ENCODE measurements at places on chromosomes 13 and 19.
A peak's percentile ranks its signal among the peaks of the same experiment; 100 is the strongest.

GRCh38 chr13:39474600-39474999 lies 128.4 kb downstream of the LHFPL6 start:
- no peak overlapping the region for H3K4me3 ChIP-seq
- H3K4me1 ChIP-seq: no peaks in the 10 kb centered on the region
- H3K36me3 ChIP-seq: no peaks in the 10 kb centered on the region
- DNase-seq: no peak

- no peak for DNase-seq
- H3K36me3 ChIP-seq: peaks cover 42% of the 10 kb centered on the region
- no peaks in the 10 kb centered on the region for H3K4me1 ChIP-seq
- peak overlapping the region; percentile 92 for H3K27ac ChIP-seq
These were observed 949 bp upstream of the ZNF260 start for GRCh38 chr19:36528921-36529518.

DNA sequence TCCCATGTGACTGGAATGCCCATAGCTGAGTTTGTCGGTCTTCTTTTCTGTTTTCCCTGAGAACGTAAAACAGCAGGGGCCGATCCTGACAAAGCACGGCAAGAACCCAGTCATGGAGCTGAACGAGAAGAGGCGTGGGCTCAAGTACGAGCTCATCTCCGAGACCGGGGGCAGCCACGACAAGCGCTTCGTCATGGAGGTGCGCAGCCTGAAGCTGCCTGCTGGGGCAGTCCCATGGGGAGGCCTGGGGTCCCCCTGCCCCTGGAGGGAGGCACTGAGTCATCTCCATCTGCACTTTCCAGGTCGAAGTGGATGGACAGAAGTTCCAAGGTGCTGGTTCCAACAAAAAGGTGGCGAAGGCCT lies 18.2 kb upstream of the QTRT1 start:
- no peaks in the 10 kb centered on the region for H3K27me3 ChIP-seq
- H3K4me3 ChIP-seq: no peak overlapping the region
- no peak overlapping the region for H3K27ac ChIP-seq
- peaks cover 80% of the 10 kb centered on the region for H3K36me3 ChIP-seq

GRCh38 chr19:33819880-33820781 lies 23.5 kb downstream of the KCTD15 start:
- H3K4me1 ChIP-seq: peaks cover 21% of the 10 kb centered on the region
- peak overlapping the region; percentile 49 for H3K4me3 ChIP-seq
- H3K27ac ChIP-seq: peak overlapping the region; percentile 85

- H3K36me3 ChIP-seq: peaks cover 17% of the 10 kb centered on the region
- H3K4me3 ChIP-seq: no peak overlapping the region
- no peak overlapping the region for H3K27ac ChIP-seq
- no peak for DNase-seq
These were observed 1.2 kb upstream of the SLC6A16 start for GRCh38 chr19:49326165-49326704.

GRCh38 chr13:76725211-76725610 lies 161.0 kb downstream of the KCTD12 start:
- no peak overlapping the region for H3K27ac ChIP-seq
- no peaks in the 10 kb centered on the region for H3K4me1 ChIP-seq
- DNase-seq: no peak

DNA sequence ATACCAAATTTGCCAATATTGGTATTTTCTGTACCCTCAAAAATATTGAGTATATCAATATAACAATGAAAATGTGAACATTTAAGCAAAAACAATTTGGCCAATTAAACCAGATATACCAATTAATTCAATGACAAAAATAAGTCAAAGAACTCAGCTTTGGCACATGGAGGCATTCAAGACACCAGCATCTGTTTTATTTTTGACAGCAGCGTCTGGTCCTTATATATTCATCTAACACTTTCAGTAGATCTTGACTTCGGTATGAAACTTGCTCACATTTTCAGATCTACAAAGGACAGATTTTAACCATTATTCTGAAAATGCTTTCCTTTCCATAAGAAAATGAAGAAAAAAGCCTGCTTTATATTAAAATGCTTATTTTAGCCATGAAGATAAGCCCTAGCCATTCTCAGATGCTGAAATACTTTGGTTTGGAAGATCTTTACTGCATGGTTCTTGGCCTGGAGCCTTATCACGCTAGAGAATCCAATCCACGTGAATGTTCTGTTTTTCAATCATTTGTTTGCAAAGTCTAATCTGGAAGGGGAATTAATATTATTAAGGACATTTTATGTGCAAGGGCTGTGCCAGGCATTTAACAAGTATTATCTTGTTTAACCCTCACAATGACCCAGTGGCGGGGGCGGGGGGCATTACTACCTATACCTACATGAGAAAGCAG lies 132.2 kb downstream of the DLEU7 start:
- no peak overlapping the region for H3K4me3 ChIP-seq
- H3K27ac ChIP-seq: no peak overlapping the region
- H3K4me1 ChIP-seq: no peaks in the 10 kb centered on the region
- no peaks in the 10 kb centered on the region for H3K36me3 ChIP-seq
- no peaks in the 10 kb centered on the region for H3K27me3 ChIP-seq

DNA sequence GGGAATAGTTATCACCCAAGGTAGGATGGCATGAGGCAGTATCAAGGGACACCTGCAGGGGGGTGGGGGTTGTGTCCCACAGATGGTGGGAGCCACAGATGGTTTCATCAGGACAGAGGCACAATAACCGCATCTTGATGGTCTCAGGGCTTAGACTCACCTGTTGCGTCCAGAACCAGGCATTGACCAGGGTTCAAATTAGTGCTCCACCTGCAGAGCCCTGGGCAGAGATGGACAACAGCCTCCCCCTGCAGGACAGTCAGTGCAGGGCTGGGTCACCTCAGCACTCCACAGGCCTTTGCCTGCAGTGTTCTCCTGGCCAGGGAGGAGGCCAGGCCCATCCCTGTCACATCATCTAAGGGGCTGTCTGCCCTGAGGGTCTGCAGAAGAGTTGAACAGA lies 14.5 kb upstream of the CEACAM1 start:
- DNase-seq: no peak
- H3K4me1 ChIP-seq: no peaks in the 10 kb centered on the region
- H3K27me3 ChIP-seq: no peaks in the 10 kb centered on the region
- no peak overlapping the region for H3K4me3 ChIP-seq
- H3K27ac ChIP-seq: no peak overlapping the region

GRCh38 chr13:113324398-113324797 lies 27.4 kb downstream of the LAMP1 start:
- no peaks in the 10 kb centered on the region for H3K27me3 ChIP-seq
- no peaks in the 10 kb centered on the region for H3K4me1 ChIP-seq
- no peak overlapping the region for H3K4me3 ChIP-seq

DNA sequence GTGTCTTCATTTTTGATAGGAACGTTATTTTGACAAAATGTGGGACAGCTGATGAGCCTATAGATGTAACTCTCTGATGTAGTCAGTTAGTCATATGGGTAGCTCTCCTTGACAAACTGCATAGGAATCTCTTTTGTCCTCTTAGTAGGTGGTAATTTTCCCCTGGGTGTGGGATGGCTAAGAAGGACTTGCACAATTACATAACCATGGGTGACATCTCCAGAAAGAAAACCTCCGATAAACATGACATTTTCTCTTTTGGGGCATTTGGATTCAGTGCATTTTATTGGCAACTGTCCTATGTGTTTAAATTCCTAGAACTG lies 41.8 kb downstream of the IGFL3 start:
- DNase-seq: no peak
- peaks cover 24% of the 10 kb centered on the region for H3K27me3 ChIP-seq
- H3K27ac ChIP-seq: no peak overlapping the region
- H3K4me3 ChIP-seq: no peak overlapping the region

GRCh38 chr19:1566392-1567115 lies 1.6 kb downstream of the MEX3D start:
- peak overlapping the region; percentile 67 for H3K27ac ChIP-seq
- H3K4me3 ChIP-seq: peak overlapping the region; percentile 81
- H3K4me1 ChIP-seq: peaks cover 13% of the 10 kb centered on the region
- no peaks in the 10 kb centered on the region for H3K36me3 ChIP-seq

DNA sequence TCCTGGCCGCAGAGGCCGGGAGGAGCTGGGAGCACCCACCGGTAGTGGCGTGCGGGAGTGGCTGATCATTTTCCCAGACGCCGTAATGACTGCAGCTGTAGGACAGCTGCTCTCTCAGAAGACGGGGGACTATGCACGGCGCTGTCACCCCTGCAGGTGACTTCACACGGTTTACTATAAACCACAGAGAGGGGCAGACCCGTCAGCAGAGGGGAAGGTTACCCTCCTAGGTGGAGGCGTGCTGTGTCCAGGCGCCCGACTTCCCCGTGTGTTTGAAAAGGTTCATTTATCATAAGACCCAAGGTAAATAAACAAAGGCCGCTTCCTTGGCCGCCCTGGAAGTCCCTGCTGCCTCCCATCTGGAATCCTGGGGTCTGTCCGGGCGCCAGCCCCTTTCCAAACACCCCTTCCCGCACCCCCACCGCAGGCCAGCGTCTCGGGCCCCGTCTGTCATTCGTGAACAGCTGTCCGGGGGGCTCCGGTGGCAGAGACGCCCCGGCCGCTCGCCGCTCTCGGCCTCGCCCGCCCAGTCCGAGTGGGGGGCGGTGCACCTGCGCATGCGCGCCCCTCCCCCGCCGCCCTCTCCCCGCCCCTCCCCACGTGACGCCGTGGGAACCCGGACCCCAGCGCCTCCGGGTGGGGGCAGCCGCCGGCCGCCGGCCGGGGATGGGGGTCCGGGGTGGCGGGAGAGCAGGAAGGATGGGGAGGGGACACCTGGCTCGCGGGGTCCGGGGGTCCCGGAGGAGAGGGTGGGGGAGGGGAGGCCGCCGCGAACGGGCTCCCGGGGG lies 915 bp downstream of the SHC2 start:
- H3K27me3 ChIP-seq: peaks cover 53% of the 10 kb centered on the region
- no peaks in the 10 kb centered on the region for H3K36me3 ChIP-seq
- H3K27ac ChIP-seq: peak overlapping the region; percentile 41
- DNase-seq: peak; percentile 70
- H3K4me3 ChIP-seq: peak overlapping the region; percentile 55
- H3K4me1 ChIP-seq: peaks cover 22% of the 10 kb centered on the region

GRCh38 chr13:85528491-85529217 lies 270.6 kb downstream of the SLITRK6 start:
- H3K27ac ChIP-seq: no peak overlapping the region
- no peaks in the 10 kb centered on the region for H3K27me3 ChIP-seq
- no peak for DNase-seq
- H3K4me3 ChIP-seq: no peak overlapping the region
- no peaks in the 10 kb centered on the region for H3K36me3 ChIP-seq

DNA sequence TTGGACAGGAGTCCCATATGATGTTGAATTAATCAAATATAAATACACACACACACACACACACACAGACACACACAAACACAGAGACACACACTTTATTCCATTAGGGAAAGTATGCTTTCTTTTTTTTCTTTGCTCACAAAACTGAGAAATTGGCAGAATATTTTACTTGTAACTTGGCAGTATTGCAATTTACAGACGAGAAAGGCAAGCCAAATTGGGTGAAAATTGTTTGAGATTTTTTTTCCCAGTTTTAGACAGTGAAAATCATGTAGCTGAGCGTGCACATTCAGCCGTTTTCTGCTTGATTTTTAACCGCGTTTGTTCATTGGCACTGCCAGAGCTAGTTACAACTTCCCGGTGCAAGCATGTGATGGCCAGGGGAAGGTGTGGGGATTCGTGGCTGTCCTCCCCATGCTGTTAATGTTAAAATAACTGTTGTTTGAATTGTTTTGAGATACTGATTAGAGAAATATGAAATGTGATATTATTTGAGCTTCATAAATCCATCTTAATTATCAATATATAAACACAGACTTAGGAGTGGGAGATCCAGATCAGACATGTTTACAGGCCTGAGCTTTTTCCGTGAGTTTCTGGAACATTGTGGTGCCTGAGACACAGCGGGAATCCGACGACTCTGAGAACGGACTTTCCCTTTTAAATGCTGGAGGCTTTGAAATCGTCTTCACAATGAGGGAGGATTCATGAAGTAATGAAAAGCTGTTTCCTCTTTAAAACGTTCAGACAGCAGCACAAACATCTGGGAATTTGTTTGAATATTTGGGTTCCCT lies 125.5 kb downstream of the KCNRG start:
- no peaks in the 10 kb centered on the region for H3K36me3 ChIP-seq
- H3K27me3 ChIP-seq: no peaks in the 10 kb centered on the region
- no peak overlapping the region for H3K4me3 ChIP-seq
- peak overlapping the region; percentile 1 for H3K27ac ChIP-seq
- no peaks in the 10 kb centered on the region for H3K4me1 ChIP-seq
- DNase-seq: no peak

- H3K4me1 ChIP-seq: no peaks in the 10 kb centered on the region
- no peaks in the 10 kb centered on the region for H3K27me3 ChIP-seq
- no peak overlapping the region for H3K4me3 ChIP-seq
- no peak for DNase-seq
- H3K36me3 ChIP-seq: no peaks in the 10 kb centered on the region
- H3K27ac ChIP-seq: no peak overlapping the region
These were observed 1776.2 kb downstream of the PCDH9 start for GRCh38 chr13:65453982-65454381.

- no peak overlapping the region for H3K4me3 ChIP-seq
- H3K4me1 ChIP-seq: no peaks in the 10 kb centered on the region
These were observed 451.2 kb downstream of the DCT start for GRCh38 chr13:94028234-94028633.

GRCh38 chr13:68490594-68490993 lies 1260.5 kb upstream of the PCDH9 start:
- no peaks in the 10 kb centered on the region for H3K4me1 ChIP-seq
- DNase-seq: no peak
- H3K36me3 ChIP-seq: no peaks in the 10 kb centered on the region
- no peak overlapping the region for H3K4me3 ChIP-seq

DNA sequence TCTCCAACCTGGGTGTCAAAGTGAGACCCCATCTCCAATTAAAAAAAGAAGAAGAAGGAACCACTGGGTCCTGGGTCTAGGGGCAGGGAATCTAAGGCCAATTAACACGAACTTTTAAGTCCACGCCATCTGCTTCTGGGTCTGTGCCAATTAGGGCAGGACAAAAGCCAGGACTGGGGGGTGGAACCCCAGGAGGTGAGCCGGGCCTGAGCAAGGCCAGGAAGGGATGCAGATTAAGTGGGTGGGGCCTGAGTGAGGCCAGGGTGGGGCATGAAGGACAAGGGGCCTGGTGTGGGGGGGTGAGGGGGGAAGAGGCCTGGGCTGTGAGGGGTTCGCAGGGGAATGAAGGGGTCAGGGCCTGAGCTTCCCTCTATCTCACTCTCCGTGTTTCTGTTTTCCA lies 26.3 kb upstream of the ZNF83 start:
- DNase-seq: no peak
- no peaks in the 10 kb centered on the region for H3K4me1 ChIP-seq
- no peak overlapping the region for H3K4me3 ChIP-seq

DNA sequence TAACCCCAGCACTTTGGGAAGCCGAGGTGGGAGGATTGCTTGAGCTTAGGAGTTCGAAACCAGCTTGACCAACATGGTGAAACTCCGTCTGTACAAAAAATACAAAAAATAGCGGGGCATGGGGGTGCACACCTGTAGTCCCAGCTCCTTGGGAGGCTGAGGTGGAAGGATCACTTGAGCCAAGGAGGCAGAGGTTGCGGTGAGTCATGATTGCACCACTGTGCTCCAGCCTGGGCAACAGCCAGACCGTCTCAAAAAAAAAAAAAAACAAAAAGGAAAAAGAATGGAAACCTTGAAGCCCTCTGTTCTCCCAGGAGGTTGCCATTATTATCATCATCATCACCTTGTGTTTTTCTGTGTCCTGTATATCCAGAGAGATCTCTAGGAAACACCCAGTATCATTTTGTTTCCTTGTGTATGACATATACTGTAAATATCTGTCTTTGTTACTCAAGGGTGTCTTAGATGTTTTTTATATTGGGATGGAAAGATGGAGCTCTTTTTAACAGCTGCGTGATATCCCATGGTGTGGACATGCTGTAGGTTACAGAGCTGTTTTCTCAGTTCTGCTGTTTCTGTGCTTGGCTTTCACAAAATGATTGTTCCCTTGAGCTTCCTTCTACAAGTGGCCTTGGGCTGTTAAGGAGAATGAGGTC lies 11.8 kb downstream of the CHAF1A start:
- no peak overlapping the region for H3K27ac ChIP-seq
- no peaks in the 10 kb centered on the region for H3K4me1 ChIP-seq
- no peak overlapping the region for H3K4me3 ChIP-seq
- peaks cover 8% of the 10 kb centered on the region for H3K36me3 ChIP-seq
- no peak for DNase-seq

Measured in tibial artery (tissue), 4 donors.